CD4-positive, alpha-beta T cell treated with Interleukin-2 at 100 ng/mL for 4 hours (primary cell): ENCODE measurements at places on chromosomes 1 and 21.

DNA sequence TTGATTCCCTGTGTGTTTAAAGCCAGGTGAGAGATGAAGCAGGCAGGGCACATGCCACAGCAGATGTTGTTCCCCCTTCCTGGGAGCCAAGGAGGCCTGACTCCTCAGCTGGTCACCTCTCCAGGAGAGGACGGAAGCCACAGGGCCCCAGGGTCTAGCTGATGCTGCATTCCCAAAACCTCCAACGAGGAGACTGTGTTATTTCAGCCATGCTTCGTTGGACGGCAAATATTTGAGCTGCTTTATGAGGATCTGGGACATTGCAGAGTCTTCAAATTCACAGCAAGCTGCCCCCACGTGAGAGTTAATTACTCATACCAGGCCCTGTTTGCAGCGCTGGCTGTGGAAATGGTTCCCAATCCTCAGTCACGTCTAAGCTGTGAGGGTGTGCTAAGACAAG lies 85.3 kb downstream of the CDC7 start:
- no peak for DNase-seq

DNA sequence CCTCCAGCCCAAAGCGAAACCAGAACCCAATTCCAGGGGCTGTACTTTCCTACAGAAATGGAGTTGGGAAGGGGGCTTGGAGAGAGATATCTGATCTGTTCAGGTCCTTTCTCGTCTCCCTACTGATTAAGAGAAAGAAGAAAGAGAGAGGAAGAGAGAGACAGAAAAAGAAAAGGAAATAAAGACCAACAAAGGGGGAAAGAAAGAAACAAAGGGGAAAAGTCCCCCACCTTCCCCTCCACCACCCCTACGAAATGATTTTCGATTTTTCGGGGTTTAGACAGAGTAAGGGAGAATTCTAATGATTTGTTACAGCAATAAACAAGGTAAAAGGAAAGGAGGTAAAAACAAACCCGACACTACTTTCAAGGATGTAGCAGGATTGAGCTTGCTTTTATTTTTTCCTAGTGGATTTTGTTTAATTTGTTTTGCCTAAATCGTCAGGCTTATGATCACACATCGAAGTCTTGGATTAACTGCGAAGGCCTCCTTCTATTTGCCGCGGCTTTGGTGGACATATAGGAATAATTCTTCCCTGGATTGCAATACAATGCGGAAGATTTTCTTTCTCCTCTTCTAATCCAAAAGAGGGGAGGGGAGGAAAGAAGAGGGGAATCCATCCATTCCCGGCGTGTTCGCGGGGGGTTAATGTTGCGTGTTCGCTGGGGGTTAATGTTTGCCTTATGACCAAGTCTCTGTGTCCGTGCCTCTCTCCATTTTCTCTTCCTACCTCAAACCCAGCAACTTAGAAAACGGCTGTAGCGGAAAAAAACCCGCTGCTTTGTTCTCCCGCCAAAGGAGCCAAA lies 1.9 kb downstream of the TAL1 start:
- no peak for DNase-seq

GRCh38 chr1:3052501-3052900 lies 16.5 kb upstream of the PRDM16 start:
- DNase-seq = no peak

GRCh38 chr21:34154878-34155277 lies 81.5 kb downstream of the MRPS6 start:
- DNase-seq = no peak

- DNase-seq = no peak
Measured at GRCh38 chr1:55402142-55402541, 187.0 kb upstream of the USP24 start.

DNA sequence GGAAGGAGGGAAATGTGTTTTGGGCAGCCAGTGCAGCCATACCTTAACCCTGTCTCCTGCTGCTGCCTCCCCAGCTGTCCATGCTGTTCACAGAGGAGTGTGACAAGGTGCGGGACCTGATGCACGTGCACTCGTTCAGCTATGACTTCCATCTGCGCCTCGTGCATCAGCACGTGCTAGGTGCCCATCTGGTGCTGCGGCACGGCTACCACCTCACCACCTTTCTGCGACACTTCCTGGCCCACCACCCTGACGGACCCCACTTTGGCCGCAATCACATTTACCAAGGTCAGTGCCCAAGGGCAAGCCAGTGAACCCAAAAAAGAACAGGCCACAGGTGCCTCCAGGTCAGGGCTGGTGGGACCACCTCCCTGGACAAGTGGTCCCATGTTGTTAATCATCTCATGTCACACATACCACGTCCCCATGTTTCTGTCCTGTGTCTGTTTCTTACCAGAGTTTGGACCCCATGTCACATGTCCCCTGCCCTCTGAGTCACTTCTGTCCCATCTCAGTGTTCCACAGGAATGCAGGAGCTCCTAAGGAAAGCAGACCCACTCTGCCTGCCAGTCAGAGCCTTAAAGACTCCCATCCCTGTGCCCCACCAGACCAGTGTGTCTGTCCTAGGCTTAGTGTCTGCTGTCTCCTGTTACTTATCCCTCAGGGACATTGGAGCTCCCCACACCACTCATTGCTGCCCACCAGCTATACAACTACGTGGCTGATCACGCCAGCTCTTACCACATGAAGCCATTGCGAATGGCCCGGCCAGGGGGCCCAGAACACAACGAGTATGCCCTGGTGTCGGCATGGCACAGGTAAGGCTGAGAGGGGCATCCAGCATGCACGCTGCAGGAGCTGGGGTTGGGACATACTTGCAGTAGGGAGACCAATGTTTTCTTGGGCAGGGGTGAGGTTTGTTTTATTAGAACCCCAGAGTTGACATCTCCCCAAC lies 6.6 kb downstream of the HYI start:
- no peak for DNase-seq

GRCh38 chr1:6695868-6696267 lies 5.7 kb downstream of the DNAJC11 start:
- DNase-seq = no peak

DNA sequence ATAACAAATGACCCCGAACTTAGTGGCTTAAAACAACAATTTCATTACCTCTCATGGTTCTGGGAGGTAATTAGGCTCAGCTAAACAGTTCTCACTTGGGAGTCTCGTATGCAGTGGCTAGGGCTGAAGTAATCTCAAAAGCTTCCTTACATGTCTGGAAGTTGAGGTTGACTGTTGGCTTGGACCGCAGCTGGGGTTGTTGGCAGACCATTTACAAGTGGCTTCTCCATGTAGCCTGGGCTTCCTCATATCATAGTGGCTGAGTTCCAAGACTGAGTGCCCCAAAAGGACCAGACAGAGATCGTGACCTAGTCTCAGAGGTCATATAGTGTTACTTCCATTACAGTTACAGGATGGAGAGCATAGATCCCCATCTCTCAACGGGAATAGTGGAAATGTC lies 2.4 kb upstream of the POGZ start:
- no peak for DNase-seq

- DNase-seq = no peak
Measured at GRCh38 chr1:11475748-11476147, 3.2 kb upstream of the DISP3 start.

DNA sequence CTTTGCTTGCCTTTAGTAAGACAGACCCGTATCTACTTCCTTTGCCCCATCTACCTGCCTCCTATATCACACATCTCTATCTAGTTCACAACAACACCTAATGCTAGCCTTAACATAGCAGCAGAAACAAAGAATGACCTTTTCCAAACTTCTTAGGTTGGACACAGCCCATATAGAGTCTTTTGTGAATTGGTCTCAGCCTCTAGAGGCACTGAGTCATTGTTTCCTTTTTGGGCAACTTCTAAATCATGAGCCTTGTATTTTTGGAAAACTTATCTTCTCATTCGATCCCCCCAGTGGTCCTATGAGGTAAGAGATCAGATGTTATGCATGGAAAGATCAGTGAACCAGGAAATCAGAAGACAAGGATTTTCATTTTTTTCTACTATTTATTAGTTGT lies 679.4 kb upstream of the USP24 start:
- no peak for DNase-seq

GRCh38 chr1:87403061-87403820 lies 74.6 kb downstream of the LMO4 start:
- DNase-seq = no peak

DNA sequence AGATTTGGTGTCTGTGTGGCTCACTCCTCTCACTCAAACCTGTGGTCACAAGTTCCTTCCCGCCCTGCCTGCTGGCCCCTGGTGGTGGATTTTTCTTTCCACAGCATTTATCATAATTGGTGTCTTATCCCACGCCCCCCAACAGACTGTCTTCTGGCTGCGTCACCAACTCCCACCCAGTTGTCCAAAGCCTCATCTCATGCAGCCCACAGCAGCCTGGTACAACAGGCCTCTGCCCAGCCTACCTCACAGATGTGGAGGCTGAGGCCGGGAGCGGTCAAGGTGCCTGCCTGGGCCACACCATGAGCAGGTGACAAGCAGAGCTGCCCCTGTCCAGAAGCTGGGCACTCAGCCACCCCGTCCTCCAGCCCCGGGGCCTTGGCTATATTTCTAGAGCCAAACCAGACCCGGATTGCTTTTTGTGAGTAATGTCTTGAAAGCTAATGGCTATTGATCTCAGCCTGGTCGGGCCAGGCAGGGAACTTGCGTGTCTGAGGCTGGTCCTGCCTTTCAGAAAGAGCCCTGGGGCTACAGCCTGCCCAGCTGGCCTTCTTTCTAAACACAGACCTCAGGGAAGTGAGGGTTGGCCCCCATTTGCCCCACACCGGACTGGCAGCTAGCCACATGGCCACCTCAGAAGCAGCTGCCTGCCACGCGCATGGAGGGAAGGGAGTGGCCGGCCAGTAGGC lies 2.6 kb downstream of the KCNAB2 start:
- no peak for DNase-seq

GRCh38 chr1:218384581-218384993 lies 39.5 kb downstream of the TGFB2 start:
- DNase-seq = no peak

DNA sequence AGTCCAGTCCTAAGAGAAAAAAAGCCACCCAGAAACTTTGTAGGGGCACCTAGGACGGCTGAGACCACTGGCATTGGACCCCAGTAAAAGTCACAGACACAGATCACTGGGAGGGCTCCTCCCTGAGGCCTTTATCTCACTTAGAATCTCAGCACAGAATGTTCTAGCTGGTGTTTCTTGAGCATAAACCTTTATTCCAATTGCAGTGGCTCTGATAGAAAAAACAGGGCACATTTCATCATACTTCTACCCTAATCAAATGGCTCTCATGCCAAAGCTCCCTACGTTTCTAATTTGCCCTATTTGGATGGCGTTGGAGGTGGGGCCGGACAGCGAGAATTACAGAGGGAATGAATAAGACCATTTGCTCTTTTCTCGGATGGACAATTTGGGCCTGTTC lies 53.8 kb downstream of the NGF start:
- no peak for DNase-seq

DNA sequence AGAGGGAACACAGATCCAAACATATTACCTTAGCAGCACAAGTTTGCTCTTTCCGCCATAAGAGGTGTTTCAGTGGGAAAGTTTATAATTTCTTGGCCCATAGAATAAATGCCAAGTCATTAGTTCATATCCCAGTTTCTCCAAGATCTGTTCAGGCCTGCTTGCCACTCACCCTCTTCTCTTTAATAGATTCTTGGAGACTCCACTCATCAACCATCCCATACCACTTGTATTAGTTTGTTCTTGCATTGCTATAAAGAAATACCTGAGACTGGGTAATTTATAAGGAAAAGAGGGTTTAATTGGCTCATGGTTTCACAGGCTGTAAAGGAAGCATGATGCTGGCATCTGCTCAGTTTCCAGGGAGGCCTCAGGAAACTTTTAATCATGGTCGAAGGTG lies 34.8 kb upstream of the MYSM1 start:
- DNase-seq = no peak

- DNase-seq = no peak
Measured at GRCh38 chr1:204223129-204223860, 9.5 kb upstream of the GOLT1A start.

DNA sequence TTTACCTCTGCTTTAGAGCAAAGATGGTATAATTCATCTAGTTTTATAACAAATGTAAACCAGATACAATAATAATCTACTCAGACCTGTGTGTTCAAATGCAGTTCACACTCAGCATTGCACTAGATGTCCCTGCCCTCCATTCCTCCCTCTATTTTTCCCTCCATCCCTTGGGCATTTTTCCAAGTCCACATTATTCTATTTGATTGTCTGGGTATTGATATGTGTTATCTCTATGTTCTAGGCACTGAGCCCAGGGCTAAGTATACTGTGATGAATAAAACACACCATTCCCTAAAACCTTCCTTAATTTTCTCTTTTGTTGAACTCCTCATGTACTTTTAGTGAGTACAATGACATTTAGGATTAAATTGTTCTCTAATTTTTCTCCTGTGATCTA lies 66.2 kb upstream of the HMCN1 start:
- DNase-seq = no peak

DNA sequence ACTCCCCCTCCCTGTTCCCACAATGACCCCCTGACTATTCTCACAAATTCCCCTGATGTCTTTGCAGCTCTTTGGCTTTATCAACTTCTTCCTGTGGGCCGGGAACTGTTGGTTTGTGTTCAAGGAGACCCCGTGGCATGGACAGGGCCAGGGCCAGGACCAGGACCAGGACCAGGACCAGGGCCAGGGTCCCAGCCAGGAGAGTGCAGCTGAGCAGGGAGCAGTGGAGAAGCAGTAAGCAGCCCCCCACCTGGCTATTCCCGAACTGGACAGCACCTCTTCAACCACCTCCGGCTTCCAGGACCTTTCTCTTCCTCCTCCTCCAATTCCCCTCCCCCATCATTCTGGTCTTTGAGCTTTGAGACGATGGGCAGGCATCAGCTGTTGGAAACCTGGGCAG lies 4.4 kb upstream of the ATXN7L2 start:
- DNase-seq = no peak
